ENCODE measurements at places on chromosomes 12 and 14.

GRCh38 chr12:120979862-120980696 is 1.7 kb downstream of the HNF1A start:
- no peak for DNase-seq

DNA sequence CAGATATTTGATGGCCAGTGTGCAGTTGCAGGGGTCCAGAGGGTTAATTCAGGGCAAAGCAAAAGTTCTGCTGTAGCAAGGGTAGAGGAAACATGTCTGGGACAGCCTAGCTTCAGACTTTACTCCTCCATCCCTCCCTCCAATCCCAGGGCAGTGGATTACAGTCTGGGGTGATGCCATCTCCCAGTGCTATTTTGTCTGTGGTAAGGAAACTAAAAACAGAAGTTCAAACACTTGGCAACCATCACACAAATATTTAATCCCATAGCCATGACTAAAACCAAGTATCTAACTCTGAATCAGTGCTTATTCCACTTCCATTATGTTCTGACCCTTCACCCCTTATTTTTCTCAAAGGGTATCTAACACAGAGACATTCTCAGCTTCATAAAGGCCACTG is 61.8 kb downstream of the PIK3C2G start:
- no peak for DNase-seq

DNA sequence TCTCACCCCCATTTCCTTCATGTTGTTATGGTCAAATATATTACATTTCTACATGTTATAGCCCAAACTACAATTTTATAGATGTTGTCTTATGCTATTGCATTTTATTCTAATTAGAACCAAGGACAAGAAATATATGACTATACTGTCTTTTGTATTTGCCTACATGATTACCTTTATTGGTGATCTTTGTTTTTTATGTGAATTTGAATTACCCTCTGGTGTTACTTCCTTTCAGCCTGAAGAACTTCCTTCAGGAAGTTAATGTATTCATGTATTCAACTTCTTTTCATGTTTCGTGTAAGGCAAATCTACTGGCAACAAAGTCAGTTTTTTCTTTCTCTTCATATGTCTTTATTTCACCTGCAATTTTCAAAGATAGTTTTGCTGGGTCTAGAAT is 8.7 kb upstream of the B3GNT4 start:
- DNase-seq: no peak

DNA sequence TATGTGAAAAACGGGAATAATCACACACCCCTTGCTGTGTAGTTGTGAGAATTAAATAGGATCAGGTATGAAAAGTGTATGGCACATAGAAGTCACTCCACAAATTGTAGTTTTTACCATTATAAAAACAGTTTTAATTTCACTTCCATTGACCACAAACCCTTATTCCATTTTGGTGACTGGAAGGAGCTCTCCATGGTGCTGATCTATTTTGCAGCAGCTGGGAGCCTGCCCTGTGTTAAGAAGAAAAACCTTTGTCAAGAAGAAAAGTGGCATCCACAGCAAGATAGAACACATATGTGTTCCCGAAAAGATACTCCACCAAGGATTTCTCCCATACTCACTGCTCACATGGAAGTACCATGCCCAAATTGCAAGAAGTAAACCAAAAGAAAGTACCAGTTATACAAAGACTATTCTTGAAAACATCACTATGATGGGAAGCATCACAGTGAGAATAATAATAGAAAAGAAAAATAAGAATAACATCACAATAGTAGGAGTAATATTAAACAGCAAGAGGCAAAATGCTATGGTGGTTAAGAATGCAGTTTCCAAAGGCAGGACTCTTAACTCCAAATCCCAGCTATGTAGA is 58.7 kb downstream of the TUNAR start:
- DNase-seq: no peak

DNA sequence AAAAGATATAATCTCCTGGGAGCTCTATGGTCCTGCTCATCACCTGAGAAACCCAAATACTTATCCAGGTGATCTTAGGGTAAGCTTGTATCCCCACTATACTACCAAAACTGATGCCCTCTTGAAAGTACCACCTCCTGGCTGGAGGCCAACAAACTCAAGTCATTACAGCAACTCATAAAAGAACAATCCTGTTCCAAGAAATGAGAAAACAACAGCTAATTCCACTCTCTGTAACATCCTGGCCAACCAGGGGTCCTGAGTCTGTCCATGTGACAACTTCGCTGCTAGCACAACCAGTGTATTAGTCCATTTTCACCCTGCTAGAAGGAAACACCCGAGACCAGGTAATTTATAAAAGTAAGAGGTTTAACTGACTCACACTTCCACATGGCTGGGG is 190.0 kb upstream of the BMP4 start:
- no peak for DNase-seq

GRCh38 chr14:64950889-64951288 is 8.3 kb upstream of the GPX2 start:
- no peak for DNase-seq

DNA sequence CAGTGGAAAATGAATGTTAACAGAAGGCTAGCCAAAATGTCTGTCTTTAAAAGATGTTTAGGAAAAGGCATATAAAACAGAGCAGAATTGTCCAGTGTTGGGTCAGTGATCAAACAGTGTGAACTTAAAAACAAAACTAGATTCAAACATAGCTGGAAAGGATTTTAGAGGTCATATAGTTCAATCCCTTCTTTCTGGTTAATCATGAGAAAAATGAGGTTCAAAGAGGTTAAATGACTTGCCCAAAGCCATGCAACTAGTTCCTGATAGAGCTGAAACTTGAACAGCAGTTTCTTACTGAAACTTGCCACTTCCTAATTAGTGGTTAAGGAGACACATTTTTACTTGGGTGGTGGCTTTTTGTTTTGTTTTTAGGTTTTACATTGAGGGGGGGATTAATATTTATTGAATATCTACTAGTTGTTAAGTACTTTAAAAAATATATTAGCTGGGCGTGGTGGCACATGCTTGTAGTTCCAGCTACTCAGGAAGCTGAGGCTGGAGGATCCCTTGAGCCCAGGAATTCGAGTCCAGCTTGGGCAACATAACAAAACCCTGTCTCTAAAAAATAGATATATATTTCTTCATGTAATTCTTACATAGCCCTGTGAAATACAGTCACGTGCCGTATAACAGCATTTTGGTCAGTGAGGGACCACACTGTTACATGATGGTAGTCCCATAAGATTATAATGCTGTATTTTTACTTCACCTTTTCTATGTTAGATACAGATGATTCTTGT is 20.4 kb downstream of the ACVR1B start:
- no peak for DNase-seq

DNA sequence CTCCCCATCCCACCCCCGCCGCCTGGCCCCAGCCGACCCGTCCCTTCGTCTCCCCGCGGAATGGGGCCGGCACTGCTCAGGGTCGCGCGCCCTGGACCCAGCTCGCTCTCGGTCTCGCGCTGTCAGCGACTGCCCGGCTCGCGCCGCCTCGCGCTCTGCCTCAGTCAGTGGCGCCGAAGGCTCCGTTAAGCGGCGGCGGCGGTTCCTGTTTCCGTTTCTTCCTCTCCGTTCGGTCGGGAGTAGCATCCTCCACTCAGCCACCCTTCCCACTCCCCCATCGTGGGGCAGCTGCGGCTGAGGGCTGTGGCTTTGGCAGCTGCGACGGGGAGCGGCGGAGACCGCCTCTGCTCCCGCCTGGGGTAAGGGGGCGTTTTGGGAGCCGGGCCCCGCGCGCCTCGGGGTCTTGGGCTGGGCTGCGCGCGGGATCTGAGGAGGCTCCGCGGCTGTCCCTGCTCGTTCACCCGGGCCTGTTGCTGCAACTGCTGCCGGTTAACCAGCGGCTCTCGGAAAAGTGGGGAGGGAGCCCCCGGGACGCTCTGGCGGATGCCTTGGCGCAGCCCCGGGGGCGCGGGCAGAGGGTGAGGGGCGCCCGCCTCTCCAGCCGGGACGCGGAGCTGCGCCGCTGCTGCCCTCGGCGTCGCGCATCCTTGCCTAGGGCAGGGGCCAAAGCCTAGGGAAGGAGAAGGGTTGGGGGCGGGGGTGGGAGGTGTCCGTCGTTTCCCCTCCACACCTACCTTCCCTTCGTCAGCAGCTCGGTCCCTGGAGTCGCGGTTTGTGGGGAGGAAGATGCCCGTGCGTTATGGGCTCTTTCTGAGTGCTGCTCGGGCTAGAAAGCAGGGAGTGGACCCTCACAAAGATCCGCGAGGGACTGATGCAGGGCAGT is 567 bp downstream of the FUT8 start:
- peak; percentile 79 for DNase-seq

DNA sequence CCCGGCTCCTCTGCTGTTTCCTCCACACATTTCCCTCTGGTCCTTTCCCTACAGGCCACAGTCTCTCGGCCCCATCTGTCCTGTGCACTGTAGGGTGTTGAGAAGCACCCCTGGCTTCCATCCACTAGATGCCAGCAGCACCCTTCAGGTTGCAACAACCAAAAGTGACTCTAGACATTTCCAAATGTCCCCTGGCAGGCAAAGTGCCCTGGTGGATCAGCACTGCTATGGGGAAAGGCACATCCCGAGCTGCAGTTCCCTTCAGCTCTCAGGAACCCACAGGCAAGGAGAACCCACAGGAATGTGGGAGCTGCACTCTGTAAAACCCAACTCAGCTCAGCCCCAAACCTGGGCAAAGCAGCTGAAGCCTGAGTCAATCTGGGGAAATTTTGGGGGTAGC is 77.0 kb downstream of the RBM19 start:
- DNase-seq: no peak

- no peak for DNase-seq
Measured at GRCh38 chr12:120831648-120832267, 72.4 kb downstream of the SPPL3 start.

GRCh38 chr12:112283546-112283945 is 98.7 kb downstream of the HECTD4 start:
- no peak for DNase-seq

- DNase-seq: no peak
Measured at GRCh38 chr12:76587428-76588178, 28.0 kb upstream of the OSBPL8 start.

GRCh38 chr14:78399316-78399889 is 229.2 kb downstream of the NRXN3 start:
- no peak for DNase-seq

GRCh38 chr14:95248432-95248831 is 71.3 kb downstream of the CLMN start:
- DNase-seq: no peak

GRCh38 chr14:73755434-73756014 is 41.3 kb upstream of the PNMA1 start:
- no peak for DNase-seq

DNA sequence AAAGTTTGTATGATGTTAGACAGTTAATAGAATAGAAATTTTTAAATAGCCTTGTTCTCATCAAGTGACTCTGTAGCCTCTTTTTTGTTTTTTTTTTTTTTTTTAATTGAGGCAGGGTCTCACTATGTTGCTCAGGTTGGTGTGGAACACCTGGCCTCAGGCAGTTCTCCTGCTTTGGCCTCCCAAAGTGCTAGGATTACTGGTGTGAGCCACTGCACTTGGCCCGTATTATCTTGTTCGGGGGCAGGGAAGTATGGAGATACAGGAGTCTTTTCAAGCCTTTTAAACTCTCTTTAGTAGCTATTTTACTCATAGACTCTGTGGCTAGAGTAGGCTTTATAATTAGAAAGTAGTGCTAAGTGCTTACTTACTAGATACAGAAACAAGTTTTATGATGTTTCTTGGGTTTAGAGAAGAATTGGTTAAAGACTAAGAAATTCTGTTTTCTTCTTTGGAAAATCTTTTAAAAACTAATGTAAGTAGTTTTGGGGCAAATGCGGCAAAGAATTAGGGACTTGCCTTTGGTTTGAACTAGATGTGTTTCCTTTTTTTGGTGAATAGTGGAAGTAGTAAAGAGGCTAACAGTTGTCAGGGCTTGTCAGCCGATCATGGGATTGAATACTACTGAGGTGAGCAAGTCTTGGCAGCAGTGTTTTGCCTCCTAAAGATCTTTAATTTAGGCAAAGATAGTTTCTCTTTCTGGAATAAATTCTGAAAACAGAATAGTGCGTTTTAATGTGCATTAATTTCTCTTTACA is 31.3 kb downstream of the FBXO34 start:
- DNase-seq: no peak

- no peak for DNase-seq
Measured at GRCh38 chr12:109418848-109419480, 58.1 kb downstream of the KCTD10 start.

DNA sequence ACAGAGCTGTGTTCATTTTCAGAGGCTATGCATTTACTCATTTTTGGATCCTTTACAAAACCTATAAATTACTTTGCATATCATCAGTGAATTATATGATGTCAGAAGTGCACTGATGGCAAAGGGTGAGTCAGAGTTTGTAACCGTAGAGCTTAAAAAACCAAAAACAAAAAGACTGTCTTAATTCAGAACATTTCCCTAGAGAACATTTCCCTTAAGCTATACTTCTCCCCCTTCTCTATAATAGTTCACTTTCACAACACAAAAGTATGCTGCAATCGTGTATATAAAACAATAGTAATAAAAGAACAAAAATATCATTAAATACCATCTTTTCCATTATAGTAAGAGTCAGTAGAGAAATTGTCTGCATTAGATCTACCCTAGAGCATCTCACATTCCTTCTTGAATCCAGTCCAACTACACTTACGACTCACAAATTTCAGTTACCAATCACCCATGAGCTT is 934.9 kb downstream of the LRFN5 start:
- DNase-seq: no peak

- DNase-seq: no peak
Measured at GRCh38 chr14:26811756-26812305, 214.0 kb upstream of the NOVA1 start.

- no peak for DNase-seq
Measured at GRCh38 chr14:51240804-51241380, 845 bp downstream of the TMX1 start.

- DNase-seq: no peak
Measured at GRCh38 chr14:96309896-96310330, 53.2 kb downstream of the ATG2B start.

- no peak for DNase-seq
Measured at GRCh38 chr12:122362755-122363154, 59.7 kb downstream of the CLIP1 start.

- no peak for DNase-seq
Measured at GRCh38 chr12:85821206-85821605, 15.0 kb downstream of the RASSF9 start.

- DNase-seq: no peak
Measured at GRCh38 chr14:105945896-105946295, 419.5 kb downstream of the TMEM121 start.

- DNase-seq: no peak
Measured at GRCh38 chr14:51448831-51449670, 202.7 kb upstream of the FRMD6 start.

GRCh38 chr12:131188131-131189050 is 234.7 kb downstream of the ADGRD1 start:
- no peak for DNase-seq

DNA sequence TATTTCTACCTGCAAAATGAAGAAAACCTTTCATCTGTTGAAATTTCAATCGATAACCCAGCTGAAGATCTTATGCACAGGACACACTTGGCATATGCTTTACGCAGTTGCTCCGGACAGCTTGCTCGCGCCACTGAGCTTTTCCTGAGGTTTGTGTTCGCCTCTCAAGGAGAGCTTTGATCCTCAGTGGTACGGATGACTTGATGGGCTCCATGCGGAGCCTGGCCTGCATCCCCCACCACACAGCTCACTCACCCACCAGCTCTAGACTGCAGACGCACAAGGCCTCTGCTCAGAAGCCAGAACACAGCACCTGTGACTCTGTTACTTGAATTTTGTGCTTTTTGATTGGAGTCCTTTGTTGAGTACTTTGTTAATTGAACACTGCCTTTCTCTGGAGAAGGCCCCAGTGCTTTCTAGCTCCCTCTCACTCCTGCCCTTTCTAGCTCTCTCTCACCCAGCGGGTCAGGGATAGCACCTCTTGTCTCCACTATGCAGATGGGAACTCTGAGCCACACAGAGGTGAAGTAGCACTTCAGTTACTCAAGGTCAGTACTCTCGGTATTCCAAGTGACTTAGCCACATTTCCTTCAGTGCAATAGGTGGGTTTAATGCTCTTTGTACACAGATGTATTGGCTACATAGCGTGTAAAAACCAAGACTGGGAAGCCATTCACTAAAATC is 52.1 kb downstream of the TBC1D30 start:
- DNase-seq: no peak
